Forelimb muscle (tissue), 1 donor: ENCODE measurements at places on chromosomes 12 and 14.
A peak's percentile ranks its signal among the peaks of the same experiment; 100 is the strongest.

DNA sequence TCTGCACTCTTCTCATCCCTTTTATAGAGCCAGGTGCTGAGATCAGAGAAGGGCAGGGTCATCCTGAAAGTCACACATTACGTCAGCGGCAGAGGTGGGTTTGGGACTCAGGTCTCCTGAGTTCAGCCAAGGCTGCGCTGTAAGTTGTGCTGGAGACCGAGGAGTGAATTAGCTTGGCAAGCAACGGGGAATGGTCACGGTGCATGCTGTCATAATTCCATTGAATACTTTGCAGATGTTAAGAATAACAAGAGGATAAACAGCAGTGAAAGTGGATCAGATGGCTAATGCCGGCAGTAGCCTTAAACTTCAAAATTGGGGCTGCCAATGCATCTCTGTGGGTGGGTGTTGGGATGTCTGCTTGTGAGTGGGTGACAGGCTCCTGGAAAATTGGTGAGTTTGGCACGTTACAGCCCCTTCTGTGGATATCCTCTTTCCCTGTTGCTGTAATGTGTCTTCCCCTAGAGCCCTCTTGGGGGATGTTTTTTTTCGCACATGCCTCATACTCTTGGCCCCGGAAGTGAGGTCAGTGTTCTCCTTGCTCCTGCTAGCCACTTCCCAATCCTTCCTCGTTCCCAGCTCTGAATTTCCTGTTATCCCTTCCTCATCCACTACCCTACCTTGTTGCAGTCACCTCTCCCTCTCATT is 287.1 kb upstream of the SRRM4 start:
- no peak for DNase-seq

GRCh38 chr12:8909752-8910151 is 4.6 kb upstream of the PHC1 start:
- DNase-seq, result no peak

GRCh38 chr12:50240792-50241114 is 42.6 kb downstream of the LIMA1 start:
- no peak for DNase-seq

GRCh38 chr12:101581190-101581589 is 13.6 kb upstream of the MYBPC1 start:
- no peak for DNase-seq

DNA sequence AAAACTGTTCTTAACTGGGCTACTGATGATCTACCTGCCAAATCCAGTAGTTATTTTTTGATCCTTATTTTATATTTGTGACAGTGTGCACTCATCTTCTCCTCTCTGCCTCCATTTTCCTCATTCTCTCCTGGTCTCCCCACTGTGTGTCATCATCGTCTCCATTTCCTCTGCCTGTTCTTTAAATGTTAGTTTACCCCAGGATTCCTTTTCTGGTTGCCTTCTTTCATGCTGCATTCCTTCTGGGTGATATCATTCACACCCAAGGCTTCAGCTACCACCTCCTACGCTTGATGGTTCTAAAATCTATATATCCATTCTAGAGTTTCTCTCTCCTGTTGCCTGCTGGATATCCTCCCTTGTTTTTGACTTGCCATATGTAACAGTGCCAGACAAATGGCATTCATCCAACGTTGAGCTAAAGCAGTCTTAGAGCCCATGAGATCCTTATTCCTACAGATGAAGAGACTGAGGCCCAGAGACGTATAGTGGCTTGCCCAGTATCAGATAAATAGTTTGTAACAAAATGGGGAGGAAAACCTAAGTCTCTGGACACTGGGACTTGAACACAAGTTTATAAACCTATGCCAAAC is 109.5 kb downstream of the DIP2B start:
- no peak for DNase-seq

DNA sequence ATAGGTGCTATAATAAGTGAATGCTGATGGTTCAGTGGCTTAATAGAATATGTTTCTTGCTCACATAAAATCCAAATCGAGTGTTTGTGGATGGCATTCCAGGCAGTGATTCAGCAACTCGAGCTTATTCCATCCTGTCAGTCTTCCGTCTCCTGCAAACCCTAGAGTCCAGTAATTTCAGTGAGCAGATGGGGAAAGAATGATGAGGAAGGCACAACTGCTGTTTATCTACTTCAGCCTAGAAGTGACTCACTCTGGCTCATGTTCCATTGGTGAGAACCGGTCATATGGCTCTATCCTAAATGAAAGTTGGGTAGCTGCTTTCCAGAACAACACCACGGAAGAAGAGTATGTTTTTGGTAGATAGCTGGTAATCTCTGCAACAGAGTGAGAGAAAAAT is 421.8 kb upstream of the PDE3A start:
- DNase-seq, result no peak

DNA sequence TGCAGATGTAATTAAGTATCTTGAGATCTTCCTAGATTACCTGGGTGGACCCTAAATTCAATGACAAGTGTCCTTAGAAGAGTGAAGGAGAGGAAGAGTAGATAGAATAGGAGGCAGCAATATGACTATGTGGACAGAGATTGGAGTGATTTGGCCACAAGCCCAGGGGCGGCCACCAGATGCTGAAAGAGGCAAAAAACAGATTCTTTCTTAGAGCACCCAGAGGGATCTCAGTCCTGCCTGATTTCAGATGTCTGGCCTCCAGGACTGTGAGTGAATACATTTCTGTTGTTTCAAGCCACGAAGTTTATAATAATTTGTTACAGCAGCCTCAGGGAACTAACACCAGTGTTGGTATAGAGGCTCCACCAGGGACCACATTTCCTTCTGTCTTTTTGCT is 67.3 kb downstream of the DACT1 start:
- DNase-seq, result no peak

GRCh38 chr12:52585066-52585465 is 11.4 kb upstream of the KRT74 start:
- DNase-seq, result no peak

DNA sequence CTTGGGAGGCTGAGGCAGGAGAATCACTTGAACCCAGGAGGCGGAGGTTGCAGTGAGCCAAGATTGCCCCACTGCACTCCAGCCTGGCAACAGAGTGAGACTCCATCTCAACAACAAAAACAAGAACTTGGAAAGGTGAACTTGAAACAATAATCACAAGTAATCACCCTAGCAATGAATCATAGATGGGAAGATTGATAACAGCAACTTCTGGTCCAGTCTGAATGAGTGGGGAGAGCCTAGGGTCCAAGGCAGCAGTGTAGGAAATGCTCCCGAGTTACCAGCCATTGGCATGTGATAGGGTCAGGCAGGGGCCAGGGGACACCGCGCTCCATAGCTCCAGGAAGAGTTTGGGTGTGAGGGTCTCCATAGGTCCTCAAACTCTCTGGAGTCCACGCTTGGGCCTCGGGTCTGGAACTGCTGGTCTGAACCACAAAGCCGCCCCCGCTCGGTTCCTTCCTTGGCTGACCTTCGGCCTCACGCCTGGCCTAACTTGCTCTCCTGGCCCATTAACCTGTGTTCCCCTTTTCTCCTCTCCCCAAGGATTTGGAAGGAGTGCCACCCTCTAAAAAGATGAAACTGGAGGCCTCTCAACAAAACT is 19.9 kb upstream of the MLXIP start:
- DNase-seq, result no peak

DNA sequence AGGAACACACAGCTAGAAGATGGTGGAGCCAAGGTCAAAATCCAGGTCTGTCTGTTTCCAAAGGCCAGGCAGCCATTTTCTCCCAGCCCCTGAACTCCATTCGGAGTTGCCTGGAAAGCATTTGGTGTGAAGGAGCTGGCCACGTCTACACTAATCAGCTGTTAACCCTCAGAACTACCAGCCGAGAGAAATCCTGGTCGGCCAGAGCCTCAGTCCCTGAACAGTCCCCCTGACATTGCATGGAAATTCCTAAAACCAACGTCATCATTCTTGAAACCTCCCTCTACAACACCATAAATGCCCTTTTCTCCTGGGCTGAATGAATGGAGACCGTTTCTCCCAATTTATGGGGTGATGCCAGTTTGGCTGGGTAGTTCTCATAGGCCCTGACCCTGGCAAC is 245.6 kb downstream of the SLC41A2 start:
- DNase-seq, result no peak

GRCh38 chr12:14422516-14423230 is 57.2 kb downstream of the ATF7IP start:
- no peak for DNase-seq

DNA sequence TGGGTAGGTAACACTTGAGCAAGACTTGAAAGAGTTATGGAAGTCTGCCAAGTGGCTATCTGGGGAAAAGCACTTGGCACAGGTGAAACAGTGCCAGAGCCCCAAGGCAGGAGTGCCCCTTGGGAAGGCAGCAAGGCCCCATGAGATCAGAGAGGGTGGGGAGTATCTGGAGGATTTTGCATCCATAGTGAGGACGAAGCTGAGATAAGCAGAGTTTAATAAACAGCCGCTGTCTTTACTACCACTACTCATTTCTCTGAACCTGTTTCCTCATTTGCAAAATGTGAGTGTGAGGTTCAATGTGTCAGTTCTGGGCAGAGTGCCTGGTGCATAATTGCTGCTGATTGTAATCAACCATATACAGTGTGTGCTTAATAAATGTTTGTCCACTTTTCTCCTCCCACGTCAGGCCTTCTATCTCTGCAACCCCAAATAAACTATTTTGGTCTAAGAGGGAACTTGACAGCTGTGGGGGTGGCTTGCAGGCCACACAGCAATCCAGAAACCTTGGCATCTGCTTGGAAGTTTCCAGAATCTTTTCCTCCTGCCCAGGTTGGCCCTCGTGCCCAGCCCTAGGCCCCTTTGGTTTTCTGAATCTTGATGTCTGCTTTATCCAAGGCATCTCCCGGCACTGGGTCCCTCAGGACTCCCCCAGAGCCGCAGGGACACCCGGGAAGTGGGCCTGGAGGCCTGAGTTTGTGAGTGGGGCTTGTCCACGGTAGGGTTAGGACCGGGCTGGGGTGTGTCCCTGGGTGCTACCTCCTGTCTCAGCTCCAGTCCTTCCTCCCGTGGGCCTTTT is 4.5 kb downstream of the ABCB9 start:
- no peak for DNase-seq

- no peak for DNase-seq
These were observed 1.0 kb downstream of the AHNAK2 start for GRCh38 chr14:104977008-104977680.

GRCh38 chr14:36988989-36989388 is 183.4 kb downstream of the SLC25A21 start:
- DNase-seq, result no peak

DNA sequence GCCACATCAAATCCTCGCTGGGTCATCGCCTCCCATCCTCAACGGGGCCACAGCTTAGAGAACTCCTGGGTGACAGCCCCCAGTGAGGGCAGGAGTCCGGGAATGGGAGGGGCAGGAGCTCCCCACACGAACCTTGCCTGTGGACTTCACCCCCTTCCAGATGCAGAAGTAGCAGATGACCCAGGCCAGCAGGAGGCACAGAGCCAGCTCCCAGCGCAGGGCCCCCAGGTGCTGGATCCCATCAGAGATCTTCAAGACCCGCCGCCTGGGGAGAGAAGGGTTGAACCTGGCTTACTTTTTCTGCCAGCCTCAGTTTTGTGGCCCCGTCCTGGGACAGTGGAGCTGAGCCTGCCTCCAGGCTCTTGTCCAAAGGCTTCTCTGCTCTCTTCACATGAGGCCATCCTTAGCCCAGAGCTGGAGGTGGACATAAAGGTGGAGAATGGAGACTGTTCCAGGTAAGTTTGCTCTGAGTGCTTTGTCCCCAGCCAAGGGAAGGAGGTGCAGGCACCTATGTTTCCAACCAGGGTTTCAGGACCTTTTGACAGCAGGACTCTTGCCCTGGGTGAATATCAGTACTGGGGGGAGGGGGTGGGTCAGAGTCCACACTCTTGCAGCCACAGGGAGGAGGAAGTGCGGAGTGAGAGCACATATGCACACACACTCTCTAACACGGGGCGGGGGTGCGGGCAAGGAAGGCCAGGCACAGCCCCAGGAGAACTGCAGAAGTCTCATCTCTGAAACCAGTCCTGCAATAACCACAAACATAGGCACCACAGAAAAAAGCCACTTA is 23.3 kb upstream of the SLC6A12 start:
- DNase-seq, result no peak

GRCh38 chr12:53231671-53231920 is 413 bp downstream of the RARG start:
- DNase-seq, result no peak

DNA sequence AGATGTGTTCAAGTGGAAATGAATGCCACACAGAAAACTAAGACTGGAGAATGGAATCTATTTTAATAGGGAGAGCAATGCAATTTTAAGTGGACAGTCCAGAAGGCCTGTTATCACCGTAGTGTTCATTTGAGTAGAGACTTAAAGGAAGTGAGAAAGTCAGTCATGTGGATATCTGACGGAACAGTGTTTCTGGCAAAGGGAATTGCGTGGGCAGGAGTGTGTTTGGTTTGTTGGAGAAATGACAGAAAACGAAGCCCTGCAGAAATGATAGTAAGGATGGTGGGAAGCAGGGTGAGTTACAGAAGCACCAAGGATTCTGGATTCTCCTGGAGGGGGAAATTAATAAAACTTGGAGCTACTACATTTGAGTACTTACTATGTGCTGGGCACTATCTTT is 776.6 kb downstream of the MED13L start:
- DNase-seq, result no peak

DNA sequence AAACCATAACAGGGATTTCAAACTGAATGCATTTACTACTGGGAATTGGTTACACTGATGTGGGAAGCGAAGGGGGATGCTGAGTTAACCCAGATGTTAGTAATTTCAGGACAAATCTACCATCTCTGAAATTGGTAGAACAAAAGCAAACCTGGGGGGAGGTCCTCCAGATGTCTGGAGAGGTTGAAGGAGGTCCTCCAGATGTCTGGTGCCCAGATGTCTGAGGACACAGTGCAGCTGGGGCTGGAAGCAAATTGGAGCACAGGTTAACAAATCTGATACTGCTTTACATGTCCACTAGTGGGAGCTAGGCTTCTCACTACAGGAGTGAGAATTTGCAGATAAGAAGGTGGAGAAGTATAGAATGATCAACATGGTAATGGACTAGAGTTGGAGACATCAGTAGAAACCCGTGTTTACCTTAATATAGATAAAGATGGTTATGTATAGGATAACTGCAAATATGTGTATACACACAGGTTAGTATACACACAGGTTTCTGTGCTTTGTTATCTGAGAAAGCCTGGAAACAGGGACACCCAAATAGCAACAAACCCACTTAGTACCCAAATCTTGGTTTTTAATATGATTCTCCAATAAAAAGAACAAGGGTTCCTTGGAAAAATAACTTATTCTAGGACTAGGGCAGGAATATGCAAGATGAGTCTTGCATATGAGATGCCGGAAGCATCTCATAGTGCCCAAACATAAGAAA is 162.5 kb downstream of the C12orf50 start:
- DNase-seq, result peak; percentile 4

DNA sequence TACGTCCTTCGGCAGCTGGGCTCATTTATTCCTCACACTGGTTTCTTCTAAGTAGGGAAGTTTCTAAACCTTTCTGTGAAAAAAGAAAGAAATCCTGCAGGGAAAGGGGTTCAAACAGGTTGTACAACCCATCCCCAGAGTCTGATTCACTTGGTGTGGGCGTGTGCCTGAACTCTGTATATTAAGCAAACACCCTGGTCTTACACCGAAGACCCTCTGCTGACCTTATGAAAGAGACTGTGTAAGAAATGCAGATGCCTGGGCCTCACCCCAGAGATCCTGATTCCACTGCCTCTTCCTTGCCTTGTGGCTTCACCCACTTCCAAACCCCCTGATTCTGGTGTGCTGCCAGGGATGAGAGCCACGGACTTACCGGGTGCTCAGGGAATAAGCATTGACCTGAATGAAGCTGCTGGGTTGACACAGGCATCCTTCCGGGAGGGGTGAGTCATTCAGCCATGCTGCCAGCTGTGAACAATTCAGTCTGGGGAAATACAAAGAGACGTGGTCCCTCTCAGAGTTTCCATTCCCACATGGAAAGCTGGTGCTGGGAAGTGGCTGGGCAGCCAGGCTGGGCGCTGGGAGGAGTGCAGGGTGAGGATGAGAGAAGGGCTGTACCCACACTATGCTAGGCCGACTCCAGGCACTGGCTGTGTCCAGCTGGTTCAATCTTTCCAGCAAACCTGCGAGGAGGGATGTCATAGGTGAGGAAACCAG is 26.5 kb upstream of the ACTN1 start:
- DNase-seq, result no peak
